ENCODE measurements at places on chromosomes 12 and 14.

DNA sequence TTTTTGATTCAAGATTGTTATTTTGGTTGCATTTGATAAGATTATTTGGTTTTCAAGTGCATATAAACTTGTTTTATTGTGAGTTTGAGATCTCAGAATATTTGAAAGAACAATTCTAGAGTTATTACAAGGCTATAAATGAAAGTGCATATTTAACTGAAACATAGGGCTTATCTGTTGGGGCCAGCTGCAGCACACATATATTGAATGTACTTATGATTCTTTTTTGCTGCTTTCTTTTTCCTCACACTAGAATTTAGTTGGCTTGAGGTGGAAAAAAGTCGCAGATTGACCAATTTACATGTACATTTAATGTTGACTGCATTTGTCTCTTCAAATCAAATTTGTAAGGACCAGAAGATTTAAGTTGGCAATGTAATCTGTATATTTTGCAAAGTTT is 88.0 kb downstream of the PCNX1 start:
- no peak for DNase-seq

DNA sequence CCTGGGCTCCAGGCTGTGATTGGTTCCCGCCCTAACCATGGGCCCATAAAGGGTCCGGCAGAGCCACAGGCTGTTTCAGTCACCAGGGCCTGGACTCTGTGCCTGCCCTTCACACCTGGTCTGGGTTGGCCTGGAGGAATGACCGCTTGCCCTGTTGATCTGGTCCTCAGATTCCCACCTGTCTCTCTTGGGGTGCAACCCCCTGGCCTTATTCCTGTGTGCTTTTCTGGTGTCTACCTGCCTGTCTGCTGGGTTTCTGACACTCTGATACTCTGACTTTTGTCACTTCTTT is 2.9 kb upstream of the KRT83 start:
- DNase-seq, result no peak

DNA sequence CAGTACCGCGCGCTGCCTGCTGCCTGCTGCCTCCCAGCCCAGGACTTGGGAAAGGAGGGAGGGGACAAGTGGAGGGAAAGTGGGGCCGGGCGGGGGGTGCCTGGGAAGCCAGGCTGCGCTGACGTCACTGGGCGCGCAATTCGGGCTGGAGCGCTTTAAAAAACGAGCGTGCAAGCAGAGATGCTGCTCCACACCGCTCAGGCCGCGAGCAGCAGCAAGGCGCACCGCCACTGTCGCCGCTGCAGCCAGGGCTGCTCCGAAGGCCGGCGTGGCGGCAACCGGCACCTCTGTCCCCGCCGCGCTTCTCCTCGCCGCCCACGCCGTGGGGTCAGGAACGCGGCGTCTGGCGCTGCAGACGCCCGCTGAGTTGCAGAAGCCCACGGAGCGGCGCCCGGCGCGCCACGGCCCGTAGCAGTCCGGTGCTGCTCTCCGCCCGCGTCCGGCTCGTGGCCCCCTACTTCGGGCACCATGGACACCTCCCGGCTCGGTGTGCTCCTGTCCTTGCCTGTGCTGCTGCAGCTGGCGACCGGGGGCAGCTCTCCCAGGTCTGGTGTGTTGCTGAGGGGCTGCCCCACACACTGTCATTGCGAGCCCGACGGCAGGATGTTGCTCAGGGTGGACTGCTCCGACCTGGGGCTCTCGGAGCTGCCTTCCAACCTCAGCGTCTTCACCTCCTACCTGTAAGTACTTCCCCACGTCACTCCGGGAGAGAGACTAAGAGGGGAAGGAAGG is at the start of gene LGR5:
Gene LGR5, plus strand, starts transcription at position 186 of the 732 bp plus-strand sequence. Its CDS starts 283 bp downstream, at position 469.
- no peak for DNase-seq

- DNase-seq, result no peak
Measured at GRCh38 chr14:64501411-64502171, 2.0 kb downstream of the ZBTB25 start.

- DNase-seq, result no peak
Measured at GRCh38 chr12:74891083-74891668, 318.5 kb downstream of the KCNC2 start.

- no peak for DNase-seq
Measured at GRCh38 chr12:89781156-89781555, 72.5 kb upstream of the ATP2B1 start.

DNA sequence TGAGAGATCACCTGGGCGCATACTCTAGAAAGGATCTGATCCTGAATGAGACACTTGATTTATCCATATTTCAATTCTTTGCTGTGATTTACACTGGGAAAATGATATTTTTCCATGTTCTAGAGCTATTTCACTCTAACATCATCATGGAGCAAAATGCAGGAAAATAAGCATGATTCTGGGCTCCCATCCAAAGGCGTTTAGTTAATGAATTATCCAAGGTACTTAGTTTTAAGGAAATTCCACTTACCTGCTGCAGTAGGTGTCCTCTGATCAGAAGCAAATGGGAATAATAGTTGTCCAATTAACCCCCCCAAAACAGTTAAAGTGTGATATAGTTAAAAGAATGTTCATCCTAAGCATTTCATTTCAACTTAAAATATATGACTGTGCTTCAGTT is 204.5 kb upstream of the PRKD1 start:
- no peak for DNase-seq

- DNase-seq, result no peak
Measured at GRCh38 chr14:98513558-98513957, 758.4 kb downstream of the BCL11B start.

DNA sequence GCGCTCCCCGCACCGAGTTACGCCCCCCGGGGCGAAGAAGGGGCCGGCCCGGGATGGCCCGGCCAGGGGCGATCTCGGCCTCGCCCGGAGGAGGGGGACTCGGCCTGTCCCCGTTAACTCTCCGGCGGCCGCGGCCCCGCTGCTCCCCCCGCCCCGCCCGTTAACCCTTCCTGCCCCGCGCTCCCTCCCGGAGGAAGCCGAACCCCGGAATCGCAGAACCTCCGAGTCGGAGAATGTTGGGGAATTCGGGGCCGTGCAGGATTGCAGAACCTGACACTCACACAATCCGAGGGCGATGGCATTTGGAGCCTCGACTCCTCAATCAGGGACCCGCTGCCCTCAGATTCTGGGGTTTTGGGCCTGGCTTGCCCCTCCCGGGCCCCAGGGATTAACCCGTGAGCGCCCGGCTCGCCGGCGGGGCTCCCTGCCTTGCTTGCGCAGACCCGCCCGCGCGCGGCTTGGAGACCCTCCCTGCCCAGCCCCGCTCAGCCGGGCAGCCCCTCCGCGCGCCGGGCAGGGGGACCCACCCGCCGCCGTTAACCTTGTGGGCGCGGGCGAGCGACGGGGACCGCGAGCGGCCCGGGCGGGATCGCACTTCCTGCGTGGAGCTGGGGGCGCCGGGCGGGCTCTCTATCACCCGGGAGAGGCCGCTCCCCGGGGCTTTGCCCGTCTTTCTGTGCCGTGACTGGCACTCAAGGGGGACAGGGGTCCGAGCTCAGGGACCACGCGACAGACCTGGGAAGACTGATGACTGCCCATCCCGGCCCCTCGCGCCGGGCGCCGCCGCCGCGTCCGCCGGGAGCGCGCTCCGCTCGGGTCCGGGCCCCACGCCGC is 18.8 kb downstream of the BEGAIN start:
- no peak for DNase-seq

DNA sequence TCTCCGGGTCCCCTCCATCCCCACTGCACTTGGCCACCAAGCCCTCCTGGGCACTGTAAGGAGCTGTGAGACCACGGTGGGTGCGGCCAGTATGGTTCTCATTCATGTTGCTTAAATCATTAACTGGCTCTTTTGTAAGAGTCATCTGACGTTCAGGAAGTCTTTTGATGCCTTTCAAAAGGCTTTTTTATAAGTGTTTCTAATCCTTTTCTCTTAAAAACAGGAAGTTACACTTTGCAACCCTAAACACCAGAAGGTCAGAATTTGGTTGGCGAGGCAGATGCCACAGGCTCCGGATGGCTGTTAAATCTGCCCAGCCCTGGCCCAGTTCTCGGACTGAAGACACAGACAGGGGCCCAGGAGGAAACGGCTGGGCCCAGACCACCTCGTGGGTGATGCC is 26.1 kb upstream of the DIO3 start:
- DNase-seq, result no peak

DNA sequence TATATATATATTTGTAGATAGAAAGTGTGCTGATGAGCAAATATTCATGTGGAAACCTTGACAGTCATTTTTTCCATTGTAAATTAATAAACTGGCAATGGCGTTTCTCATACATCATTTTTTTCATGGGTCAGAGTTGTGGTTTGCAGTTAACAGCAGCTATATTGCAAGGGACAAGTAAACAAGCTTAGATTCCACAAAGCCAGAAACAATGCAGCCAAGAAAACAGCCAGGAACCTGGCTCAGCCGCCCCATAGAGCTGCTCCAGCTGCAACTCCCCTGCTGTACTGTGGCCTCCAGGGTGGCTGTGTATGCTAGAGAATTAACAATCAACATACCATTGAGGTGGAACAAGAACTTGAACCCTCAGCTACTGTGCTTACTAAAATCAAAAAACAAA is 298.2 kb downstream of the TMEM132D start:
- no peak for DNase-seq

DNA sequence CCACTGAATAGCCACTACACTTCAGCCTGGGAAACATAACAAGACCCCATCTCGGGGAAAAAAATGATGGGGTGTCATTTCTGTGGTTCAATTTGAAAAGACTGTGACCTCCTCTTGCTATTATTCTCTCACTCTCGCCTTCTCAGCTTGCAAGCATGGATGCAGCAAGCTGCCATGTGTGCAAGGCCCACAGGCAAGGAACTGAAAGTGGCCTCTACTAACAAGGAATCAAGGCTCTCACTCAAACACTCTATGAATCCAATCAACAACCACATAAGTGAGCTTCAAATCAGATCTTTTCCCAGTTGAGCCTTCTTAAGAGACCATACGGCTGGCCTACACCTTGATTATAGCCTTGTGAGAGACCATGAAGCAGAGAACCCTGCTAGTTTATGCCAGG is 17.9 kb upstream of the DHRS7 start:
- DNase-seq, result no peak

- no peak for DNase-seq
Measured at GRCh38 chr12:119956047-119956446, 33.0 kb upstream of the BICDL1 start.

DNA sequence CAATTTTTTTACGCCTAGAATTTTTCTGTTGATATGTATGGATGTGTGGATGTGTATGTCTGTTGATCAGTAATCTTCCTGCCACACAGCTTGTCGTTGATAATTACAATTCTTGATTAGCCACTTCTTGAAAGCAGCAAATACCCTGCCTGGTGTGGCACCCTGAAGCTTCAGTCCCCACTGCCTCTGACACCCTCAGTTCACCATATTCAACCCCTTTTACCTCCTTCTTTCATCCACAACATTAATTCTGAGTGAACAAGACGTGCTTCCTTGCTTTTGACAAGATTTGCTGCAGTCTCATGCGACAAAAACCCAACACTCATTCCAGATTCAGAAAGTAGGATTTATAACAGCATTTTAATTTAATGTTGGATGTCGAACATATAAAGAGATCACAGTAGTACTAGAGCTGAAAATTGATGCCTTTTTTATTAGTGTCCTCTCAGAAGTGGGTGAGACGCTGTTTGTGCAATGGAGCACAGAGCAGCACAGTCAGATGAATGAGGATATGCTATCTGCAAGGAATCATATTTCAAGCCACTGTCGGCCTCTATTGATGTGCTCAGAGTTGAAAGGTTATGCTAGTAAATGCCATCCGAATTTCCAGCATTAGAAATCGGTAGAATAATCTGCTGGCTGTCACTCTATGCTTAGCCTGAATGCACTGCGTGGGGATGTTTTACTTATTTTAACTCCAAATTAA is 383.7 kb downstream of the EGLN3 start:
- DNase-seq, result no peak

- DNase-seq, result no peak
Measured at GRCh38 chr14:55438066-55438683, 2.2 kb downstream of the TBPL2 start.

GRCh38 chr12:76455582-76456345 is 103.8 kb downstream of the OSBPL8 start:
- peak; percentile 51 for DNase-seq

DNA sequence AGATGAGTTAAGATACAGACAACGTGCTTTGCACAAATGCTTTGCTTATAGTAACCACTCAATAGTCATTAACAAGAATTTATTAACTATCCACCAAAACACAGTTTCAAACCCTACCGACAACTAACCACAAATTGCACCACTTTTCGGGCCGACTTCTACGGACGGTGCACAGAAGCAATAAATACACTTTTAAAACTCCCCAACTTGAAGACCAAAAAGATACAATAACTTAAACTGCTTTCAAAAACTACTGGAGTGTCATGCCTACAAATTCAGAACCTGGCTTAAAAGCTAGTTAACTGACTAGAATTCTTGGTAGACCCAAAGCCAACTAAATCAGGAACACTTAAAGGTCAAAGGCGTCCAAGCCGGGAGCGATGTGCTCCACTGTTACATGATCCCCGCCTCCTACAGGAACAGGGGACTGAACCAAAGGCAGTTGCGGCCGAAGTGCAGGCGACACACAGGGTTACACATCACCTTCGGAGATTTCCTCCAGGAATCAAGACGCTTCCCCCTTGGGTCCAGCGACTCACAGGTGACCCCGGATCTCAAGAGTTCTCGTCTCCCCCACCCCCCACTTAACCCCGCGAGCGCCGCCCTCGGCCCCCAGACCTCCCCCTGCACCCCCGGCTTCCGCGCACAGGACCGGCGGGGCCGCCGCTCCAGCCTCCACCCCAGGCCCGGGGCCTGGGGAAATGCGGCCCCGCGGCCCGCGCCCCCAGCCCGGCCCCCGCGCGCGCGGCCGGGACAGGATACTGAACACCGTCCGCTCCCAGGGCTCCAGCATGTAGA is 507 bp downstream of the SPTSSA start:
- DNase-seq, result peak; percentile 5

GRCh38 chr14:68264260-68264569 is 444.6 kb downstream of the RAD51B start:
- no peak for DNase-seq

DNA sequence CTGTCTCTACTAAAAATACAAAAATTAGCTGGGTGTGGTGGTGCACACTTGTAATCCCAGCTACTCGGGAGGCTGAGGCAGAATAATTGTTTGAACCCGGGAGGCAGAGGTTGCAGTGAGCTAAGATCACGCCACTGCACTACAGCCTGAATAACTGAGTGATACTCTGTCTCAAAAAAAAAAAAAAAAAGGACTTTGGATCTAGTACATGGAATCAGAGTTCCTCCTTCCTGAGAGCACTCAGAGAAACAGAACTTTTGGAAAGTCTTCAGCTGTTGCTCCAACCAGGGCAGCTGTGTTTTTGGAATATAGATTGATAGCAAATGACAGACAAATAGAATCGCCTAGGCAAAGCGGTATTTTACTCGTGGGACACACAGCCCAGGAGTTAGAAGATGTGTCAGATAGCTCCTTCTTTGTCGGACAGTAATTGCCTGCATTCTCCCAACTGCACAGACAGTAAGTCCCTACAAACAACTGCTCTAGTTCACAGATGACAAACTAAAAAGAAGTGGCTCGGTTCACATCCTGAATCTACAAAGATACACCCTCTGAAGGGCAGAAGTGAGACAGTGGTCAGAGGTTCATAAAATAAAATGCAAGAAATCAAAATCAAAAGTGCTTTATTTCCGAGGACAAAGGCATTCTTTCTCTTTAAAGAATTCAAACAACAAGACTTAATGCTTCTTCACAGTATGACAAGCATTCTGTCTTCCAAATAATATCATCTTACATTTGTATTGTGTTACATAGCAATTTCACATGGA is 17.1 kb upstream of the NEK9 start:
- DNase-seq, result no peak
